Fibroblast of villous mesenchyme (primary cell): ENCODE measurements at places on chromosomes 4 and X. TPM values are rescaled to one million over a fixed set of nuclear protein-coding genes. Genes with fewer than 3 reads are reported as not detected.

Gene SLC6A8
- 9.1 and 12.2 TPM in 2 replicates for total RNA-seq

Gene CT45A1
- not detected in 2 replicates for total RNA-seq

Gene SLC49A3
- total RNA-seq, result 3.9 and 7.1 TPM in 2 replicates

Gene LRCH2
- 5.8 and 8.2 TPM in 2 replicates for total RNA-seq

Gene MAGEA1
- not detected in 2 replicates for total RNA-seq

Gene AWAT2
- not detected in 2 replicates for total RNA-seq

Gene TEX11
- not detected in 2 replicates for total RNA-seq

Gene TBX22
- total RNA-seq, result not detected in 2 replicates

DNA sequence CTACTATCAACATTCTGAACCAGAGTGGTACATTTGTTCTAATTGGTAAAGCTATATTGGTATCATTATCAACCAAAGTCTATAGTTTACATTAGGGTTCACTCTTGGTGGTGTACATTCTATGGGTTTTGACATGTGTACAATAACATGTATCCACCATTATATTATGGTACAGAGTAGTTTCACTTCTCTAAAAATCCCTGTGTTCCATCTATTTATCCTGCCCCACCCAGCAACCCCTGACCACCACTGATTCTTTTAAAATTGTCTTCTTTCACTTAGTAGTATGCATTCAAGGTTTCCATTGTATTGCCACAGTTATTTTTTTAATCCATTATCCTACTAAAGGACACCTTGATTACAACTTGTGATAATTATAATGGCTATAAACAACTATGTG is 15.3 kb upstream of the TMPRSS11D start:
- no peak for DNase-seq

DNA sequence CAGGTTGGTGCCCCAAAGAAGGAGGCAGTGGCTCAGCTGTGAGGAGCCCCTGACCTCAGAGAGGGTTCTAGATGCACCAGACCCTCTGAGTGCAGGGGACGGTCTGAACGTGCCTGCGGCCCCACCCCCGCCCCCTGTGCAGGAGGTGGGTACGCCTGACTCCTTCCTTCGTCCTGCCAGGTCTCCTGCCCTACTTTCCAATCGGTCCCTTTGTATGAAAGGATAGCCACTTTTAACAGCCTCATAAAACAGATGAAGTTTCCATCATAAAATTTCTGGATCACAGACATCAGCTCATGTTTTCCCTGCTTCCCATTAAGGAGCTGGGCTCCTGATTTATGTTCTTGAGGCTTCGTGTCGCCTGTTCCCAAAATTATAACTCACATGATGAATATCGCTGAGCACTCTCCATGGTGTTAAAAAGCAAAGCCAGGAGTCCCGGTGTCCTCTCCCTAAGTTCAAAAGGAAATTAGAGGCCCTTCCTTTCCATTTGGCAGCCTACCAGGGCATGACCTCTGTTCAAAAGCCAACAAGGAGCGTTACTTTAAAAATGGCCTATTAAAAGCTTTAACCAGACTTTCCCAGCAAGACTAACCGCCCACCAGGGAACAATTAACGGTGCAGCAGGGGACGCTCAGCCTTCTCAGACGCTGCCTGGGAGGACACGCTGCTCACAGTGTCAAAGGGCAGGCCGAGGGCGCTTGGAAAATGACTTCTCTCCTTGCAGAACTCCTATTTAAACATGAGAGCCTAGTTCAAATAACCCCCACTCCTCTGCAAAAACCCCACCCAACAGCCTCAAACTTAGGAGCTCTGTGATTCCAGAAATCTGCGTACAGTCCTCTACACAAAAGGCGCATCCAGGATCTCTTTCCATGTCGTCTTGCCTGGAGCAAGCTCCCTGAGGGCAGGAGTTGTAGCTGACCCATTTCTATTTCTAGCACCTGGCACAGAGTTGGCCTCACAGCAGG is 181.9 kb downstream of the AFAP1 start:
- DNase-seq, result peak; percentile 36

GRCh38 chr4:88737307-88737941 is 39.8 kb upstream of the NAP1L5 start:
- peak; percentile 34 for DNase-seq

- no peak for DNase-seq
These were observed 91.2 kb downstream of the NXF2 start for GRCh38 chrX:102338162-102338561.

GRCh38 chr4:156321203-156321602 is 367.5 kb upstream of the CTSO start:
- DNase-seq, result peak; percentile 44

GRCh38 chr4:126895988-126896570 is 736.7 kb upstream of the INTU start:
- DNase-seq, result no peak

GRCh38 chrX:21986596-21986995 is 45.5 kb upstream of the PHEX start:
- DNase-seq, result no peak

DNA sequence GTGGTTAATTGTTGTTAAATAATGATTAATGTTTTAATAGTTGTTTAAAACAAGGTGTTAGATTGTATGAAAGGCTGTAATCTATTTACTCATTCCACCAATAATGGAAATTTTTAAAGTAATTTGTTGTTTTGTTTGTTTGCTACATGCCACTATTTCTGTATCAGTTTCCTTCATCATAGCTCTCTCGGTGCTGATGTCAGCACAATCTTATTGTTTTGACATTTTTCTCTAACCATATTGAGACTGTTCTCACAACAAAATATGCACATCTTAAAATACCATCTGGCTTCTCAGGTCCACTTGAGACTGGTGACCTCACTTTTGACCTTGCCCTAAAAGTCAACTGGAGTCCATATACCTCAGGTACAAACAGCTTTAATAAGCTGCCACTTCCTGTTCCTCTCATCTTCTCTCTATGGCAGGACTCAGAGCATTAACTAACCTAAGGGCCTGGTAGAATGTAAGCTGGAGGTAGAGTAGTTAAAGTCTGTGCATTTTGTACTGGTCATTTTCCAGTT is 1.0 kb upstream of the GUCY1B1 start:
- DNase-seq, result no peak

DNA sequence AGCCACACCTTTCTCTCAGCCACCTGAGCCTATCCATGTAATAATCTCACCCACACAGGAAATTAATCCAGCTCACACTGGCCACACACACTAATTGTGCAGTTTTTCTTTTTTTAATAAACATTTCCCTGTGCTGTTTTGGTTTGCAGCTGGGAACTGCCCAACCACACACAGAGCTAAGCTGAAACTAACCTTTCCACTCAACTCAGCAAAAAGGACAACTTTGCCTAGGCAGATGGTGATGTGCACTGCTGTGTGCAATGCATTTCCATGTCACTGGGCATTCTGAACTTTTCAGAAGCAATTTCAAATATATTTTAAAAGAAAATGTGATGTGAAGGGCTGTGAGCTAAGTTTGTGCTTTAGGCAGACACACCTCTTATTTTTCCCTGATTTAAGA is 70.0 kb upstream of the TLL1 start:
- no peak for DNase-seq

DNA sequence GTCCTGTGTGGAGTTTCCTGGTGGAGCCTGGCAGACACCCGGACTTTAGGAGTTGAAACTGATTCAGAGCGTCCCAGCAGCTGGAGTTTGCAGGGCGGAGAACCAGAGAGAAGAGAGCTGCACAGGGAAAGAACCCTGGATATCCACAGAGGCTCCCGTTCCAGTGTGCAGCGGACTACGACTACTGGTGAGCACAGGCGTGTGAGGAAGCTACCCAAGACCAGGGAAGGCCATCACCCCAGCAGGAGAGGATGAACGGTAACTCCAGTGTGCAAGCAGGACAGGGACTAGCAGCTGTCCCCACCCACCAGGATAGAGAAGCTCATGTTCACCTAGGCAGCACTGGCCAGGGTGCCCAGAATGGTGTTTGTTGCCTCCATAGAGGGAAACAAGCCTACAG is 2.3 kb downstream of the LAGE3 start:
- no peak for DNase-seq

- no peak for DNase-seq
These were observed 48.8 kb downstream of the C4orf33 start for GRCh38 chr4:129144755-129145206.

GRCh38 chr4:120672076-120672475 is 250.4 kb downstream of the PRDM5 start:
- no peak for DNase-seq

DNA sequence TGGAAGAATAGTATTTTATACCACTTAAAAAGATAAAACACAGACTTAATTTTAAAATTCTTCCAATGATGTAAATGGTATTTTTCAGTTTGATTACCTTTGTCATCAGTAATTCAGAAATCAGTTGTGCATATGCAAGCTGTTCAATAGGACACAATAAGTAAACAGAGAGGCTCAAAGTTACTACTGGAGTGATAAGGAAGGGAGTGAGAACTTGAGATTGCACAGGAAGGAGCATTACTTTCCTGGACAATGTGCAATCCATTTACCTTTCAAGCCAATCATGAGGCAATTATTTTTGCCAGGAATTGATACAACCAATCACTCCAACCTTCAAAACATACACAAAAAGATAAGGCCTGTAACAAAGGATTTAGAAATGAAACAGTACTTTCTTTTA is 1024.3 kb downstream of the RAPGEF2 start:
- DNase-seq, result no peak

- DNase-seq, result peak; percentile 97
These were observed 255.8 kb downstream of the COL25A1 start for GRCh38 chr4:109046471-109047201.

- no peak for DNase-seq
These were observed 993.6 kb downstream of the ARAP2 start for GRCh38 chr4:35250761-35251160.

DNA sequence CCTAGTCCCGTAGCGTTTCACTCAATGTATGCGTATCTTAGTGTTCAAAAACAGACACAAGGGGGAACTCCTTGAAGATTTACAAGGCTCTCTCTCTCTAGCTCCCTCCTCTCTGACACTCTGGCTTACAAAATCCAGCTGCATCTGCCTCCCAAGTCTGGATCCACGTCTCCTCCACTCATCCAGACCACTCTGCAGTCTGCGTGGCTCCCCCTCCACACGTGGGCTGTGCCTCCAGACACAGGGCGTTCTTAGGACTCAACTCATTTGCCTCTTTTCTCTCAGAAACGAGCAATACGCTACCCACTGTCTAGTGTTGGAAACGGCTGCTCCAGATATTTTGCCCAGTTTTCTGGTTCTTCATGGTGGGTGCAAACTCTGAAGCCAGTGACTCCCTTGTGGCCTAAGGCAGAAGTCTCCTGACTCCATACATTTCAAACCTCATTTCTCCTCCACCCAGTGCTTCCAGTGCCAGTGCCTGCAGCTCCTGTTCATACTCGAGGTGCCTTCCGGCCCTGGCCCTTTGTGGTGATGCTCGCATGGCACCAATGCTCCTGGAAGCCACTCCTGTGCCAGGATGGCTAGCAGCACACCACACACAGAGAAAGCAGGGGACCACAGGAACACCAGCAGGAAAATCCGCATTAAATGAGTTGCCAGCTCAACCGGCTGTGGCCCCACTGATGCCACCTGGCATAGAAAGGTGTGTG is 24.1 kb downstream of the NAT8L start:
- DNase-seq, result peak; percentile 5

- no peak for DNase-seq
These were observed 297.5 kb downstream of the NAF1 start for GRCh38 chr4:162869157-162869556.

- no peak for DNase-seq
These were observed 3.0 kb downstream of the RASSF6 start for GRCh38 chr4:73617256-73617655.

DNA sequence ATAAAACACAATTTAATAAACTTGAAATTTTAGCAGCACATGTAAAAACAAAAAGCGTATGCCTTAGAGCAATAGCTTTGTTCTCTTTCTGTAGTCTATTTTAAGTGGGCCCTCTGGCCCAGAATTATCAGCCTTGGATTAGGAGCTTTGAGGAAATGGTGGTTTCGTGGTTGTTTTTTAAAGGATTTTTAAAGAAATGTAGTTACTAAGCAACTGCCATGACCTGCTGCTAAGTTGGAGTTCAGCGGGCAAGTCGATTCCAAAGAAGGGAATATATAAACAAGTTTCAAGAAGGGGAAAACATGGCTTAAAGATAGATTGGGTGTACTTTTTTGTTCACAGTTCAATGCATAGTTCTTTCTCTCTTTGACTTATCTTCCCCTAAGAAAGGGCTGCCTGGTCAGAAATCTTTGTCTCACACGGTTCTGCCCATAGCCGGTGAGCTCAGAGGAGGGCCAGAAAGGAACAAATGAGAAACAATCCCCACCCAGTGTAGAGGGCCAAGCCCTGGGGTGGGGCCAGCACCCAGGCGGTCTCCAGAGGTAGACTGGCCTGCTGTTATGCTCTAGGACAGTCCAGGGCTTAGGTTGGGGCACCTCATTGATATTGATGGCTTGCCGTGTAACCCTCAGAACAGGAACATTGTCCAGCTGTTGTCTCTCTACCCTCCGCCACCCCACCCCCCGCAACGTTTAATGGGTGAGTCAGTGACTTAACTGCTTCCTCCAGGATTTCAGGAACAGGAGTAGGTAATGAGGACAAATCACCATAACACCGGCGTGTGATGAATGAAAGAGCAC is 32.5 kb downstream of the DLG3 start:
- peak; percentile 83 for DNase-seq

GRCh38 chr4:1813231-1813630 is 20.1 kb downstream of the FGFR3 start:
- DNase-seq, result no peak

- DNase-seq, result no peak
These were observed 315.8 kb upstream of the TEX13C start for GRCh38 chrX:125003746-125004446.

GRCh38 chrX:51440365-51440764 is 56.0 kb downstream of the NUDT11 start:
- DNase-seq, result no peak

- DNase-seq, result no peak
These were observed 40.5 kb downstream of the ATP1B4 start for GRCh38 chrX:120402369-120402768.

DNA sequence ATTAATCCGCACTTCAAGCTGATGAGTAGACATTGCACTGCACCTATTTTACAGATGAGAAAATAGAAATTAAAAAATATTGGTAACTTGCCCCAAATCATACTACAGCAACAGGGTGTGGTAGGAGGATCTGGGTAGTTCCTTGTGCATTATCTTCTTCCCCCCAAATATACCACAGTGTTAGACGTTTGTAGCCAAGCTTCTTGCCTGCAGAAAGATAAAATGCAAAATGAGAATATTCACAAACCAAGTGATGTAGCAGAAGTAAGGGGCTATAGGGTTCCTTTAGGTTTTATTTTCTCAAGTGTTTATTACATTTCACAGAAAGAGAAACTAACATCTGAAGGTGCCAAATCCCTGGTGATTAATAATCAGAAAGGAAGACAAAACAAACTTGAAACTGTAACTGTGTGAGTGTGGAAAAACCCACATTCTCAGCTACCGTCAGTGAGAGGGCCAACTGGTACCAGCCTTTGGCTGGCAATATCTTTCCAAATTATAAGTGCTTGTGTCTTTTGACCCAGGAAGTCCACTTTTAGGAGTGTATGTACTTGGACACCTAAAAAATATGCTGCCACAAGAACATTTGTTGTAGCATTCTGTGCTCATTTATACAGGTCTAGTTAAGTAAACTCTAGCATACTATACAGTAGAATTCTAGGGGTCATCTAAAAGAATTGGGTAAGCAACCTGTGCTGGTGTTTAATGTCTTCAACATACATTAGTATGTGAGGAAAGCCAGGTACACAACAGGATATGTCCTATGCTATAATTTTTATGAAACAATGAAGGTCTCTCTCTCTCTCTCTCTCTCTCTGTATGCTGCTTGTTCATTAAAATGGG is 6.7 kb upstream of the CD38 start:
- DNase-seq, result no peak
